ENCODE measurements at places on chromosomes 1 and 21.

- DNase-seq: no peak
Measured at GRCh38 chr21:38950435-38951094, 144.8 kb downstream of the ETS2 start.

- DNase-seq: no peak
Measured at GRCh38 chr1:163523375-163524029, 201.7 kb downstream of the NUF2 start.

DNA sequence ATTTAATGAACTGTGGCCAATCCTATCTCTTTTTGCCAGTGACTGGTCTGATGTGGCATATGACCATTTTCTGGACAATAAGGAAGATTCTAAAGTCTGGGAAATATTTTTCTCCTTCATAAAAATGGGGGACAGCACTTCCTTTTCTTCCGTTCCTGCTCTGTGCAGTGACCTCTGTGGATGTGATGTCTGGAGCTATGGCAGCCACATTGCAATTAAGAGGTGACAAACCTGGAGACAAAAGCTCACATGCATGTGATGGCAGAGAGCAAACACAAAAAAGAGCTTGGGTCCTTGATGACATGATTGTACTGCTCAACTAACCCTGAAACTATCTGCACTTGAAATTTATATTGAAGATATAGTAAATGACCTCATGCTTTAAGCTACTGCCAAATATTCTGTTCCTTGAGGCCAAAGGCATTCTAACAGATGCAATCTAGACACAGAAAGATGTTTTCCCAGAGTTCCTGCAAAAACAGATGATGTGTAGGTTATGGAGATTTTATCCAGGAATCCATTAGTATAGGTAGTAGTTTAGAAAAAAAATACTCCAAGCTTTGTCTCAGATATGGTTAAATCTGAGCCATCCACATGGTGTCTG lies 2.2 kb upstream of the MAGI3 start:
- no peak for DNase-seq

DNA sequence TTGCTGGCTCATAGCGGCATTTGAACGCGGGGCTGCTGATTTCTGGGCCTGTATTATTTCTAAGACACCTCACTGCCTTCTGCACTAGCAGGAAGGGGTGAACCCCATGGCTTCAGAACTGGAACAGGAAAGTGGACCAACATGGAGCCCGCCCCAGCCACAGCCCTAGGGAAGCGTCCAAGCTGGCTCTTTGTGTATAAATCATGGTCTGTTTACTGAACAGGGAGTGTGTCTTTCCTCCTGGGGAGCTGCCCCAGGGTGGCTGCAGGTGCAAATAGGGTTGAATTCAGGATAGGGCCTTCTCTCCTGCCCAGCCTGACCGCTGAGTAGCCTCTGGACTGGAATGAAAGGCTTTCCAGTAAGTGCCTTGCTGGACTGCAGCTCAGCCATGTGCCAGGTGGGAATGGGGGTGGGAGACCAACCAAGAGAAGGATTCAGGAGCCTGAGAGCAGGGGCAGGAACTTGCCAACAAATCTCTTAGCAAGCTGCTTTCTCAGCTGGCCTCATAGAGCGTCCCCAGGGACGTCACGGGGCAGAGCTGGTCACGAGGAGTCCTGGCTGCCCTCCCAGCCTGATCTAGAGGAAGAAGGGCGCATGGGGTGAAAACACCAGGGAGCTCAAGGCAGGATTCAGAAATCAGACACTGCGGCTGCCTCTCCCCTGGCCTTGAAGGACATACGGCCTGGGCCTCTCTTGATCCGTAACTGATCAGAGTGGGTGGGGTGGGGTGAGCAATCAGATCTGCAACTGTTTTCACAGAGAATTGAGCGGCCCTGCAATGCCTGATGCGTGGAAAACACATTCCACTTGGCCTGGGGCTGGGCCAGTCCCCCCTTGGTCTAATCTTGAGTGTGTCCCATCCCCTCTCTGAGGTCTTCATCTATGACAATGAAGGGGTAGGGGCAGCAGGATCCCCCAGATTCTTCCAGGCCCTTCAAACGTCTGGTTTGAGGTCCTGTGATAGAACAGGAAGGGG lies 56.5 kb upstream of the SELENON start:
- DNase-seq: no peak

DNA sequence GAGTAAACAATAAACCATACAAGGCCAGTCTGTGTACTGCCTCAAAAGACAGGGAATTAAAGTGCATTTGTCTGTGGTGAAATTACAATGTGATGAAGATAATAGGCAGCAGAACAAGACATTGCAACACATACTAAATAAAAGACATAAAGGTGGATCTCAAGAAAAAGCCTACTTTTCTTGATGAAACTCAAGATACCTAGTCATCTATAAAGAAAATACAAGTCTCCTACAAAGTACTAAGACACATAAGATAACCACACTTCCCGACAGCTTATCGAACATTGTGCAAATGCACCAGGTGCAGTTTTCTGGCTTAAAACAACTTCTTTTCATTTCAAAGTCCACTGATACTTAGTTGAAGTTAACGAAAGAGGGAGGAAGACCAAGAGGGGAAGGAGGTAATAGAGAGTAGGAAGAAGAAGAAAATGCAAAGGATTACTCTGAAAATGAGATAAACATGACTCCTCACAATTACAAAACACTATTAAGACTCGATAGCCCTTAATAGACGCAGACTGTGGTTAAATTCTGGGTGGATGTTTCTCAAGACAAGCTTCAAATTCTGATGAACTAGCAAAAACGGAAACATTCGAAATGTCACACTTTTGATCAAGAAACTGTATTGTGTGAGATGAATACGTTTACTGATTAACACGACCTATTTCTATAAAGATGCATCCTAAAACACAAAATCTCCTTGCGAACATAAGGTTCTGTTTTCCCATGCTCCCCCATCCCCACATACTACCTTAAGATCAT lies 2.0 kb downstream of the HNRNPR start:
- DNase-seq: no peak

DNA sequence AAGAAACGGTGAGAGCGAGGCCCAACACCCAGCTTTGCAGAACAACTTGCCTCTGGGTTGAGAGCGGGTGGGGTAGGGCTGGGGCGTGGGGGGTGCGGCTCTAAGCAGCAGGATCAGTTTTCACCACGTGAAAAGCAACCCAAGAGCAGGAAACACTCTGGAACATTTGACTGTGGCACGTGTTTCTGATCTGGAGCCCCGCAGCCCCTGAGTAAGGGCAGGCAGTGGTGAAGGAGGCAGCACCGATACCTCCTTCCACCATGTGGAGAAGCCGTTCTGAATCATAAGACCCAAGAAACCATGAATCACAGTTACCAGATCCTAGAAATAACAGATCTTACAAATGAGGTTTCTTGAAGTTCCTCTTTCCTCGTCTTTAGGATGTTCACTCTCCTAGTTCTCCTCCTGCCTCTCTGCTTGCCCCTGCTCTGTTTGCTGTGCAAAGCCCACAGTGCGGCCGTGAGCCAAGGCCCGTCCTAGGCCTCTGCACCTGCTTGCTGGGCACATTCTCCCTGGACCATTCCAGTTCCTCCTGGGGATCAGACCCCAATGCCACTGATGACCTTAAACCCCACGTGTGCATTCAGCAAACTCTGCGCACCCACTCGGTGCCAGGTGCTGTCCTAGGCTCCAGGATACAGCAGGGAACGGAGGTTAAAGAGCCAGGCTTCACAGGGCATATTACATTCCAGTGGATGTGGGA lies 31.9 kb downstream of the SLC1A7 start:
- DNase-seq: no peak

GRCh38 chr21:36470294-36470693 lies 9.6 kb downstream of the CLDN14 start:
- no peak for DNase-seq

- DNase-seq: no peak
Measured at GRCh38 chr21:32088471-32088870, 190.4 kb downstream of the MIS18A start.

DNA sequence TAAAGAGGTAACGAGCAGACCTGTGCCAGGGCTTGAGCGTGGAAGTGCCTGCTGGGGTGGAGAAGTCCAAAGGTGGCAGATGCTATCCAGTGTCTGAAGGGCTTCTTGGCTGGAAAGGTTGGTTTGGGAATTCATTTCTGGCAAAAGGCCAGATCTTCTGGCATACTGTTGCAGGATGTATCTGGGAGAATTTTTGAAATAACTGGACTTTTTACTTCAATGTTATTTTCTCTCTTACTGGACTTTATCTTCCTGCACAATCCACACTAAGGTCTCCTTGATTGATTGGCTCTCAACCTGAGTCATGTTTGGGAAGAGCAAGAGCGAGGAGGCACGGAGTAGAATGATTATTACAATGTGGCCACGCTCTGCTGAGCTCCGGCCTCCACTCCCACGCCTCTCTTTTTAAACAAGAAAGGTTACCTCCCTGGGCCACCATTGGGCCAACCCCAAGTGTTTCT lies 278.4 kb downstream of the TM2D1 start:
- DNase-seq: no peak

GRCh38 chr1:7770997-7771822 lies at the start of gene VAMP3:
TSS of gene VAMP3 (plus strand) at chr1:7771296. CDS start at chr1:7771384, 88 bp downstream.
- peak; percentile 83 for DNase-seq

DNA sequence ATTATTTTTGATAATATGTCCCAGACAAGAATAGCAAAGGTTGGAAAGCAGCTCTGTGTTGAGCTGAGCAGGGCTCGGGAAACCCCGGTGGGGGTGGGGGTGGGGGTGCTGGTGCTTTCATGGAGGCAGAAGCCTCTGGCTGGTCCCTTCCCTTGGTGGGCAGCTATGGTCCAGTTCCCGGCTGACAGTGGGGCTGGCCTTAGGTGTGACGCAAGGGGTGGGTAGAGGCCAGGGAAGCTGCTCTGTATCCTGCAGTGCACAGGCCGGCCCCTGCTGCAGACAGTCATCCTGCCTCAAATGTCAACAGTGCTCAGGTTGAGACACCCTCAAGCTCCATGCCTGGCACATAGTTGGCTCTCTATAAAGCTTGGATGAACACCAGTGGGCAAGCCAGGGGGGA lies 8.9 kb downstream of the ACTL8 start:
- DNase-seq: no peak

DNA sequence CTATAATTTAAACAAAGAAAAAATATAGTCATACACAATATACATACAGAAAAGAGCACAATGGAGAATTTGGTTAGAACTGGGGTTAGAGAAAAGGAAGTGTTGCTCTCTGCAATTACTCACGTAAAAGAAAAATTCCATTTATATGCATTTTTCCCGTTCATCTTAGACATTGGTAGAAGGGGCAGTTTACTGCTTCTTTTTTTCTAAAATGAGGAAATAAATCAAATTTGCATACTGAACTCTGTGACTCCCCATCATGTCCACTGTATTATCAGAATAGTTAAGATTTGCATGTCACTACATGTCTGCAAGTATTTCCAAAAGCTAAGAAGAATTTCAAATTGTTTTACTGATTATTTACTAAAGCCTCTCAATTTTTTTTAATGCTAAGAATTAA lies 44.1 kb upstream of the C1orf105 start:
- DNase-seq: no peak

DNA sequence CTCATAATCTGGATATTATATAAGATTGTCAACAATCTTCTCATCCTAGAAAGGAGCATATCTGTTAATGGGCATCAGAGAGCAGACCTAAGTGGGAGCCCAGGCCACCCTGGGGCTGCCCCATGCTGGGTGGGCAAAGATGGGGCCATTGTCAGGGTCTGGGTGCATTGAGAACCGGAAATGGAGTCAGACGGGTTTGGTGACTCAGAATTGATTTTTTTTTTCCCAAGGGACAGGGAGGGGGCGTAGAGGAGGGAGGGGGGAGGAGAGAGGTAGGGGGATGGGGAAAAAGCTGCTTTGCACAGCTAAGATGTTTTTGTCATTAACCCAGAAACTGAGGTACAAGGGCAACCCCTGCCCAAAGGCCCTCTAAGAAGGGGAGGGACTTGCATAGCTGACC lies 1.3 kb downstream of the ATXN7L2 start:
- no peak for DNase-seq

- no peak for DNase-seq
Measured at GRCh38 chr1:68331117-68331865, 99.0 kb upstream of the WLS start.

DNA sequence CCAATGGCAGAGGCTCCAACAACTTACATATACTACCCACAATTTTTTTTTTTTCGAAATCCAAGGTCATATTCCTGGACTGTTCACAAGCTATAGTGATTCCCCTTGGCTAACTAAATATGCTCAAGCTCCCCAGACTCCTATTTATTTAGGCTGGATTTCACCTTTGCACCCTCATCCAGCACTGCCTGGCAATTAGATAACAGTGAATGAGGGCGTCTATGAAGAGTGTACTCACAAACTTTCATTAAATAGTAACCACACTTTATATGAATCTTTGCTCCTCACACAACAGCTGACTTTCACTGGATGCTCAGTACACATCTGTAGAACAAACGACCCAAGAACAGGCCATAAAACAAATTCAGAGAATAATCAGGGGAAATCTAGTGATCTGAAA lies 51.6 kb downstream of the DSCAM start:
- DNase-seq: no peak

DNA sequence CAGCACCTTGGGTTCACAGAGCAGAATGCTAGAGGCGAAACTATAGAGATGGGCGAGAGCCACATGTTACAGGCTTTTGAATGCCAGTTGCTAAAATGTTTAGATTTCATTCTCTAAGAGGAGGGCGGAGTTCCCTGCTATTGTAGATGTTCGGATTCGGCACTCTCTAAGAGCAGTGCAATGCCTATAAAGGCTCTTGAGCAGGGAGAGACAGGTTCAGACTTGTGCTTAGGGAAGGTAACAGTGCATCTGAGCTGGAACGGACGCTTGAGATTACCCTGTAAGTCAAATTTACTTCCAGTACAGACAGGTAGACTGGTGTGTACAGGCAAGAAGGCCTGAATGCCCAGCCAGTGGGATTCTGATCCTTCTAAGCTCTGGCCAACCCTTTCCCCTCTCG lies 15.3 kb downstream of the LURAP1 start:
- no peak for DNase-seq

DNA sequence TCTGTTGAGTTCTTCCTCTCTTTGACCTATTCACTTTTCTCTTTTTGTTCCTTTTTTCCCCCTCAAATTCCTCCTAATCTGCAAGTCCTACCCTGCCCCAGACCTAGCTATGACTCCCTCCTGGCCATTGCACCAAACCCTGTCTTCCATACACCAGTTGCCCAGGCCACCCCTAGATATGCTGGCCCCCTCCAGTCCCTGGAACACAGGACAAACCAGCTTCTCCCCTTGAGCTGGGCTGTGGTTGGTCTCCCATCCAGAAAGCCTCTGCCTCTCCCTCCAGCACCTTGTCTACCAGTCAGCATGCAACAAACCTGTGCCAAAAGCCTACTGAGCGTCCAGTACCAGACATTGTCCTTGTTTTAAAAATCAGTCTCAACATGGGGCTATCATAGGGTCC lies 59.4 kb downstream of the ELK4 start:
- DNase-seq: no peak

DNA sequence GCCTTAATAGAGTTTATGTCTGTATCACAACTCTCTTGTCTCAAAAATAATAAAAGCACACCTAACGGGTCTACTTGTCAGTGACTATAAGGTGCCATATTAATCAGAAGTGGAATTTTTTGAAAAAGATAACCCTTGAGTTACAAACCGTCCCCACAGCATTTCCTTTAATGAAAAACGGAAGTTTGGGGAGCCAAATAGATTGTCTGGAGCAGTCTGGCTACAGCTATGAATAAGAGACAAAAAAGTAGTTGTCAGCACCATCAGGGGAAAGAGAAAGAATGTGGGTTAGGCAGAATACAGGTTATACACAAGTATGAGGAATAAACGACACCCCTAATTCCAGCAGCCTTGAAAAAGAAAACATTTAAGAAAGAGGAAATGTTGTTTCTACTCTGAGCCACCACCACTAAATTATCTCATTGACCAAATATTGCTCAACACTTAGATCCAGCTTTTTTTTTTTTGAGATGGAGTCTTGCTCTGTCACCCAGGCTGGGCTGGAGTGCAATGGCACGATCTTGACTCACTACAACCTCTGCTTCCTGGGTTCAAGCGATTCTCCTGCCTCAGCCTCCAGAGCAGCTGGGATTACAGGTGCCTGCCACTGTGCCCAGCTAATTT lies 29.4 kb upstream of the USP24 start:
- DNase-seq: no peak
